Pulmonary artery endothelial cell (primary cell): ENCODE measurements at places on chromosomes 5 and 9.
A peak's percentile ranks its signal among the peaks of the same experiment; 100 is the strongest.

DNA sequence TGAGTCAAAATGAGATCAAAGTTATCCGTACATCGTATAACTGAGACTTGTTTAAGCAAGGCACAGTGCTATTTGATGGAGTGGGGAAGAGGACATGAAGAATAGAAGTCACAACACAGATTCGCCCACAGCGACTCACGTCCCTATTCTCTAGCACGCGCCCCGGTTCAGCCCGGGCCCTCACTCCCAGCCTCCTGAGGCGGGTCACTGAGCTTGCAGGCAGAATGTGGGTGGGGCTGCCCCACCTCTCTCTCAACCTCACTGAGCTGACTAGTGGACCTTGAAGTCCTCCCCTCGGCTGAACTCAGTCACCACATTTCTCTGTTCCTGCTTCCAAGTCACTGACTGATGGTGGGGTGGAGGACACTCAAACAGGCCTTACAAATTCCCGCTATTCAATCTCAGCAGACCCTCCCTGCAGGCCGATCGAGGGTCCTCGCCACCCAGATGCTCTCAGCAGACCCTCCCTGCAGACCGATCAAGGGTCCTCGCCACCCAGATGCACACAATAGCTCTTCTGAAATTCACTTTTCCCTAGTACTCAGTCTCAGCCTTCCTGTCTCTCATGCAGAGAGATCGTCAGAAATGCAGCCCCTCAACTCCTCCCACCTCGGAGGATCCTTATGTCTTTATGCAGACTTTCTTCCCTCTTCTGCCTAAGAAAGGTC is 12.9 kb downstream of the GLDC start:
- no peak for DNase-seq

DNA sequence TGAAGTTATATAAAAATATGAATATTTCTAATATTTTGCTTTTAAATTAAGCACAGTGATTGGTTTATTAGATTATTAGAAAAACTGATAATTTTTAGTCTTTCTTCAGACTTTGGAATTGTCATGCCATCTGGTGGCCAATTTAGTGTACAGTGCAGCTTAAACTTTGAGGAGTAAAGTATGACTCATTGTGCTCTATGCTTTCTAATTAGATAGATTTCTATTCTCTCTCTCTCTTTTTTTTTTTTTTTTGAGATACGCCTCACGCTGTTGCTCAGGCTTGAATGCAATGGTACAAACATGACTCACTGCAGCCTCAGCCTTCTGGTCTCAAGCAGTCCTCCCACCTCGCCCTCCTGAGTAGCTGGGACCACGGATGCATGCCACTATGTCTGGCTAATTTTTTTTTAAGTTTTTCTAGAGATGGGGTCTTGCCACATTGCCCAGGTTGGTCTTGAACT is 42.1 kb upstream of the GPR21 start:
- DNase-seq, result peak; percentile 69

GRCh38 chr5:123485275-123485674 is 26.7 kb upstream of the CSNK1G3 start:
- DNase-seq, result no peak

DNA sequence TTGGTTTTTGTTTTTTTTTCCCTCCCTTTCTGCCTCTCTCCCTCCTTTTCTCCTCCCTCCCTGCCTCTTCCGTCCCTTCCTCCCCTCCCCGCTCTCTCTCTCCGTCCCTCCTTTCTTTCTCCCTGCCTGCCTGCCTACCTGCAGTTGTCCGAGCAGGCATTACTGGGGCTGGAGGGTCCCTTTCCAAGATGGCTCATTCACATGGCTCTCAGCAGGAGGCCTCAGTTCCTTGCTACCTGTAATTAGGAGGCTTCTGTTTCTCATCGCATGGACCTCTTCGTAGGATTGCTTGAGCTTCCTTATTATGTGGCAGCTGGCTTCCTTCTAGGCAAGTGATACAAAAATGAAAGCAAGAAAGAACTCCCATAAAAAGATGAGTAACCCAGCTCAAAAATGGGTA is 8.0 kb downstream of the RGS3 start:
- no peak for DNase-seq
